Activated T-cell treated with anti-CD3 and anti-CD28 coated beads, Interleukin-2, amount 50 U/mL, for 24 hours (primary cell): ENCODE measurements at places on chromosomes 7 and 10.

DNA sequence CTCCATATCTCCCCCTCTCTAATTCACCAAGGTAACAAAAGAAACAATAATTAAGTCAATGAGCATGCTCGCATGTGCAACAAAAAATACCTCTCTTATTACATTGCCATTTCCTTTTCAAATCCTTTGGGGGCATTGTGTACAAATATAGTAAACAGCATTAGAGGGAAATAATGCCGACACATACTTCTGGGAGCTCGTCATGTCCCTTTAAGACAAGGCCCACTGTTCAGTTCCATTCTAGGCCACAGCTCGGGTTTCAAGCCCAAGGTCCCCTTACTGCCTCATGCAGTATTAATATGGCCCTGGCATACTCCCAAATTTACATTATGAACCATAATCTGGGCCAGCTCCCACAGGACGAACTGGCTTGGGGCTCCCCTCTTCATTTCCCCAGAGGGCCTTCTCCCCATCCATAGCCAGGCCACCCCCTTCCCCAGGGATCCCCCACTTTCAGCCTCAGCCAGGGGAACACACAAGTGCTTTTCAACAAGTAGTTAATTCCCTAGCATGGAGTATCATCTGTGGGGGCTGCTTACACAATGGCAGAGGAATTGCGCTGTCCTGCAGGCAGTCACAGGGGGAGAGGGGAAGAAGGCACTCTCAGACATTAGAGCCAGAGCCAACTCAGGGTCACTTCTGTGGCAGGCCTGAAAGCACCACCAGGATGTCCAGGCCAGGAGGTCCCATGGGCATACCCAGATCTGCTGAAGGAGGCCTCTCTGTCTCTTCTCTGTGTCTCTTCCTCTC is 110.6 kb downstream of the KCNMA1 start:
- no peak overlapping the region for H3K27ac ChIP-seq
- H3K4me1 ChIP-seq: no peaks in the 10 kb centered on the region
- no peak for DNase-seq
- H3K4me3 ChIP-seq: no peak overlapping the region

GRCh38 chr10:25076506-25077177 is 60.2 kb downstream of the THNSL1 start:
- no peak for DNase-seq
- no peak overlapping the region for H3K4me3 ChIP-seq
- H3K27ac ChIP-seq: no peak overlapping the region
- H3K27me3 ChIP-seq: peaks cover 11% of the 10 kb centered on the region
- H3K4me1 ChIP-seq: peaks cover 7% of the 10 kb centered on the region

DNA sequence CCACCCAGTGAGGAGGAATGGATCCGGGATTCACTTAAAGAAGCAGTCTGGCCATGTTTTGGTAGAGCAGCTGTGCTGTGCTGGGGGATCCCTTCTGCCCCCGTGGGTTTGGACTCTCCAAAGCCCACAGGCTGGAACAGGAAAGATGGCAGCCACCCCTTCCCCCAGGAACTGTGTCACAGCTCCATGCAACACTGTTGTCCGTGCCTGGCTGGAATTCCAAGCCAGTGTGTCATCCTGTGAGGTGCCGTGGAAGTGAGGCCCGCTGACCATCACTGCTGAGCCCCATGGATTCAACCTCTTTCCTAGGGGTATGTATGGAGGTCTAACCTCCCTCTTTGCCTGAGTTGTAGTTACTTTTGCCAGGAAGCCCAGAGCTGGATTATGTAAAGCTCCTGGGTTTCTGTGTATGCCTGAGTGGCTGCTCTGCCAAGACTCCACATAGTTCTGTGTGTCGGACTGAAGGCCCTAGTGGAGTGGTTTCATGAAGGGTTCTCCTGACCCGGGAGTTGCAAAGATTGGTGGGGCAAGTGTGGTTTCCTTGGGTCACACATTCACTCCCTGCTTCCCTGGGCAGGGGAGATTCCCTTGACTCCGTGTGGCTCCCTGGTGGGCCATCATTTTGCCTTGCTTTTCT is 35.1 kb upstream of the PCGF5 start:
- H3K36me3 ChIP-seq: peaks cover 42% of the 10 kb centered on the region
- no peak overlapping the region for H3K4me3 ChIP-seq
- H3K27me3 ChIP-seq: no peaks in the 10 kb centered on the region
- peaks cover 84% of the 10 kb centered on the region for H3K4me1 ChIP-seq

DNA sequence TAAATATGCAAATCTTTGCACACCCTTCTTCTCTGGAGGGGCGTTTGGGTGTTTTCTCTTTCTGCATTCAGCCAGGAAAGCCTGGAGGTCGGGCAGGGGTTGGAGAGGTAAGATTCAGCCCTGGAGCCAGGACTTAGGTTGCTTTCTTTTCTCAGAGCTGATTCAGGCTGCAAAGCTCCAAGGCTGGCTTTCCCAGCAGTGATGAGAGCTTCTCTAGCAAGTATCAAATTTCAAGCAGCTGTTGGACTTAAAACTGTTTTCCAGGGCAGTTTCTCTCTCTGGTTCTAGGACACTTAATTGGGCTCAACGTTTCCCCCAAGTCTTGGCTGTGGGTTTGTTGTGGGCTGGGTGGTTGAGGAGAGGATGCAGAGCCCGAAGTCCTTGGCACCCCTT is 608 bp downstream of the AKR1B10 start:
- no peaks in the 10 kb centered on the region for H3K36me3 ChIP-seq
- no peak overlapping the region for H3K27ac ChIP-seq
- no peak overlapping the region for H3K4me3 ChIP-seq
- DNase-seq: no peak
- peaks cover 13% of the 10 kb centered on the region for H3K27me3 ChIP-seq

GRCh38 chr10:121450247-121450646 is 148.0 kb downstream of the FGFR2 start:
- H3K4me3 ChIP-seq: no peak overlapping the region
- H3K4me1 ChIP-seq: no peaks in the 10 kb centered on the region
- peaks cover 3% of the 10 kb centered on the region for H3K27me3 ChIP-seq
- H3K36me3 ChIP-seq: no peaks in the 10 kb centered on the region

DNA sequence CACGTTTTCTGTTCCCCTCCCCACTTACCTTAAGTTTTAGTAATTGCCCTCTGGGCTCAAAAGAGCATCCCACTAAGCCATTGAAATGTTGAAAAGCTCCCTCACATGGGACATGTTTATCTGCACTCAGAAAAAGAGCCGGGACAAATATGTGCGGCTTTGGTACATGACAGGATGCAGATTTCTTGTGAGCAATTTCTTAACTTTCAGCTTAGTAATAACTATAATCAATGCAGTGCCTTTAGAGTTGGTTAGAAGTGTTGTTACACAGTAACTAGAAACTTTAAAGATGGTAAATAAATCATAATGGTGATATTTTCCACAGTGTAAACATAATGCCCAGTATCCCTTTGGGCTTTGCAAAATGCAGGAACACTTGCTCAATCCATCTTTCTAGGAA is 89.2 kb downstream of the ZNF365 start:
- DNase-seq: no peak
- peaks cover 3% of the 10 kb centered on the region for H3K27me3 ChIP-seq
- H3K36me3 ChIP-seq: no peaks in the 10 kb centered on the region
- no peaks in the 10 kb centered on the region for H3K4me1 ChIP-seq
- no peak overlapping the region for H3K4me3 ChIP-seq

DNA sequence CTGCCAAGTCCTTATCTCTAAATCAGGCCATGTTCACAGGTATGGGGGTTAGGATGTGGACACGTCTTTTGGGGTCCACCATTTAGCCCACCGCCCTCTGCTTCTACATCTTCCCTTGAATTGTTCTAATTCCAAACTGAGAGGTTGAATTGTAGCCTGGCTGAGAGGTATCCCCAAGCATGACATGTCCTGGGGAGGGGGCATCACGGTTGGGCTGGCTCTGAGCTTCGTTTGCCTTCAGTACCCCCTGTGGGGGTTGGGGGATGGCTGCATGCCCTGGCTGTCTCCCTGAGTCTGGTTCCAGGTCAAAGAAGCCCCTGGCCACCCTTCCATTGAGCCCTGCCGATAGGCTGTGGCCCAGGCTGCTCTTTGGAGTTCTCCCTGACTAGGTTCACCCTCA is 204.6 kb downstream of the GLRX3 start:
- H3K27ac ChIP-seq: no peak overlapping the region
- H3K4me3 ChIP-seq: no peak overlapping the region
- no peaks in the 10 kb centered on the region for H3K36me3 ChIP-seq

DNA sequence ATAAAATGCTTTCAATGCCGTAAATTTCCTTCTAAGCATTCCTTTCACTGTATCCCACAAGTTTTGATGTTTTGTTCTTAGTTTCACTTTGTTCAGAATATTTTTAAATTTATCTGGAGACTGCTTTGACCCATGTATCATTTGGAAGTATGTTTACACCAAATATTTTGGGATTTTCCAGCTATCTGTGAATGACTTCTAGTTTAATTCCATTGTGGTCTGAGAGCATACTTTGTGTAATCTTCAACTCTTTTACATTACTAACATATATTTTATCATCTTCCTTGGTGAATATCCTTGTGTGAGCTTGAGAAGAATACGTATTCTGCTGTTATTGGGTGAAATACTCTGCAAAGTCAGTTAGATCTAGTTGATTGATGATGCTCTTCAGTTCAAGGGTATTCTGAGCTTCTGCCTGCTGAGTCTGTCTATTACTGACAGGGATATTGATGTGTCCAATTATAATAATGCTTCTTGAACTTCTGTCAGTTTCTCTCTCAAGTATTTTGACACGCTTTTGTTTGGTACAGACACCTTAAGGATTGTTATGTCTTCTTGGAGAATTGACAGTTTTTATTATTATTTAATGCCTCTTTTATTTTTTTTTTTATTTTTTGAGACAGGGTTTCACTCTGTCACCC is 31.6 kb downstream of the MKLN1 start:
- H3K4me1 ChIP-seq: peaks cover 74% of the 10 kb centered on the region
- peaks cover 7% of the 10 kb centered on the region for H3K36me3 ChIP-seq
- H3K27me3 ChIP-seq: no peaks in the 10 kb centered on the region
- no peak overlapping the region for H3K4me3 ChIP-seq

DNA sequence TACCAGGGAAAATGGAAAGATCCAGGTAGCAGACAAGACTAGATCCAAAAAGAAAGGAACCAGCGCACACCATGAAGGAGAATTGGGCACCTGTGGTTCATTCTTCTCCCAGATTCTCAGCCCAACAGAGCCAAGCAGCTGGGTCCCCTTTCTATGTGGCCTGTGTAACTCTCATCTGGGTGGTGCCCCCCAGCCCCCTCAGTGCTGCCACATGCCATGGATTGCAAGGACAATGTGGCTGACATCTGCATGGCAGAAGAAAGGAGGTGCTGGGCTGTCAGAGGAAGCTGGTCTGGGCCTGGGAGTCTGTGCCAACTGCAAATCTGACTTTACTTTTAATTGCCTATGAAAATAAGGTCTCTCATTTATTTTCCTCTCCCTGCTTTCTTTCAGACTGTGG is 21.4 kb downstream of the PRSS2 start:
- peaks cover 50% of the 10 kb centered on the region for H3K4me1 ChIP-seq
- no peaks in the 10 kb centered on the region for H3K27me3 ChIP-seq
- peaks cover 88% of the 10 kb centered on the region for H3K36me3 ChIP-seq
- peak overlapping the region; percentile 99 for H3K27ac ChIP-seq

GRCh38 chr10:120420421-120420820 is 36.6 kb upstream of the PLPP4 start:
- no peak for DNase-seq
- no peaks in the 10 kb centered on the region for H3K36me3 ChIP-seq
- no peak overlapping the region for H3K4me3 ChIP-seq
- H3K4me1 ChIP-seq: no peaks in the 10 kb centered on the region
- H3K27me3 ChIP-seq: no peaks in the 10 kb centered on the region

DNA sequence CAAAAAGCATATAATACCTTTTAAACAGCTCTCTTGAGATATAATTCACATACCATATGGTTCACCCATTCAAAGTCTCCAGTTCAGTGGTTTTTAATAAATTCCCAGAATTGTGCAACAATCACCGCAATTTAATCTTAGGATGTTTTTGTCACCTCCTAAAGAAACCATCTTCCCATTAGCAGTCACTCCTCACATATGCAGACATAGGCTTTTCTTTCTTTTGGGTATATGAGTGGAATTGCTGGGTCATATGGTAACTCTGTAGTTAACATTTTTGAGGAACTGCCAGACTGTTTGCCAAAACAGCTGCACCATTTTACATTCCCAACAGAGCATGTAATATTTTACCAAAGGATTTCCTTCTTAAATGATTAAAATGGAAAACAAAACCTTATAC is 57.0 kb downstream of the CC2D2B start:
- H3K27me3 ChIP-seq: no peaks in the 10 kb centered on the region
- no peak for DNase-seq
- H3K4me3 ChIP-seq: no peak overlapping the region
- no peak overlapping the region for H3K27ac ChIP-seq
- no peaks in the 10 kb centered on the region for H3K36me3 ChIP-seq
- peaks cover 23% of the 10 kb centered on the region for H3K4me1 ChIP-seq

- DNase-seq: no peak
- H3K27me3 ChIP-seq: peaks cover 13% of the 10 kb centered on the region
- no peaks in the 10 kb centered on the region for H3K36me3 ChIP-seq
- H3K27ac ChIP-seq: no peak overlapping the region
- H3K4me3 ChIP-seq: no peak overlapping the region
- no peaks in the 10 kb centered on the region for H3K4me1 ChIP-seq
Observed at GRCh38 chr7:54961391-54961790, 57.4 kb upstream of the EGFR start.
